Omental fat pad (tissue), 4 donors: ENCODE measurements at places on chromosomes 3 and 15. TPM values are rescaled to one million over a fixed set of nuclear protein-coding genes. Genes with fewer than 3 reads are reported as not detected.

Gene TMEM207
- not detected for total RNA-seq

Gene SCN11A
- total RNA-seq = 0.36 TPM

- DNase-seq = no peak
Observed at GRCh38 chr3:112302881-112303763, 9.1 kb upstream of the SLC9C1 start.

- no peak for DNase-seq
Observed at GRCh38 chr15:76865548-76865991, 39.6 kb downstream of the SCAPER start.

DNA sequence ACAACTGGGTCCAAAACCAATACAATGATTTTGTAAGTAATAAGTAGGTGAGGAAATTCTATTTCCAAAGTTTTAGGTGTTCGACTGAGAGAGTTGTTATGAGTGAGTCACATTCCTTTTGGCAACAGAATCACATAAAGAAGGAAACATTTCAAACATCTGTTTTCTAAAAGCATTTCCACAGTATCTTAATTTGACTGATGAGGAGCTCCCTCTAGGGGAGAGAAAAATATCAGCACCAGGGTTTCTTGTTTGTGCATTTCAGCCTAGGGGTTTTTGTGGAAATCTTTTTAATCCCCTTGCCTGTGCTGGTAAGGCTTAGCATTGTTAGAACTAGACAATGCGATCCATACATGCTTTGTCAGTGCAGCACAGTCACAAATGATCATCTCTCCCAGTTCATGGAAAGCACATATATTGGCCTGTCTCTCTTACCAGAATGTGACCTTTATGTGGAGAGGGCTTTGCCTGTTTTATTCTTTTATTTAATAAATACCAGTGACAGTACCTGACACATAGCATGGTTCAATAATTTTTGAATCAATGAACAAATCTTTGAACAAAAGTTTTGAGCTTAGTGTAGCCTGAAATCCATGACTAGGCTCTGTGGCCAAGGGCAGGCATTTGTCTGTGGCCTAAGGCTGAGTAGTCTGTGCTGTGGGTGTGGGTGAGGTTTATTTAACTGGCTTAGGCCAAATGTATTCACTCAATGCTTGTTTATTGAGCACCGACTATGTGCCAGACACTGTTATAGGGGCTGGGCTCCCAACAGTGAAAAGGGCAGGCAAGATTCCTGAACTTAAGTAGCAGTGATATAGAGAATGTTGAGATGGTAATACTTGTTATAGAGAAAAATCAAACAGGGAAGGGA, 21.1 kb upstream of the IQCF6 start:
- DNase-seq = no peak

DNA sequence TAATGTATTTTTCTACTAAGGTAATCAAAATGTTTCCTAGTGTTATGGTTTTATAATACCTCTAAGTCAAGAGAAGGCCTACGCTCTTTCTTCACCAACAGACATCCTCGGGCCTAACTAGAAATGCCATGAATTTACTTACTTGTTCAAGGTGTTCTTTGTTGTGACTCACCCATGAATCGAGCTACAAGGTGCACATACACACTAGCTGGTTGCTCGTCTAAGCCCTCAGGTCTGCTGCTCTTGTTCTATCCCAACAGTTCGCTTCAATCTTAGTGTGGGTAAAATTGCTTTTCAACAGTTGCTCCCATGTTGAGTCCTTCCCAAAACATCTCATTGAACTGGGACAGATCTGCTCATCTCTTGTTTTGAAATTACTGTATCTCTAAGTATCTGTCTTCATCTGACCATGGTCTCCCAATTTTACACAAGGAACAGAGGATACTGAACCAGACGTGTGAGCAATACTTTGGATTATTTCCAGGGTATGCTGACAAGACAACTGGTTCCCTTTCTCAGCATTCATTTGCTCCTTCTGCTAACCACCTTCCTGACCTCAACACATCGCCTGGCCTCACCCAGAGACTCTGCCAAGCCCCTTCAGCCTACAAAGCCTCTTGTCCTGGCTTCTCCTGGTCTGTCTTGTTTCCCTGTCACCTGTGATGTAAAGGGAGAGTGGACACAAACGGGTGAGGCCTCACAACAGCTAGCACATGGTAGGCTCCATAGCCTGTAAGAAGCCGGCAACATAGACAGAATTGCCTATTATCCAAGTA, 84.2 kb downstream of the NEDD4 start:
- no peak for DNase-seq

DNA sequence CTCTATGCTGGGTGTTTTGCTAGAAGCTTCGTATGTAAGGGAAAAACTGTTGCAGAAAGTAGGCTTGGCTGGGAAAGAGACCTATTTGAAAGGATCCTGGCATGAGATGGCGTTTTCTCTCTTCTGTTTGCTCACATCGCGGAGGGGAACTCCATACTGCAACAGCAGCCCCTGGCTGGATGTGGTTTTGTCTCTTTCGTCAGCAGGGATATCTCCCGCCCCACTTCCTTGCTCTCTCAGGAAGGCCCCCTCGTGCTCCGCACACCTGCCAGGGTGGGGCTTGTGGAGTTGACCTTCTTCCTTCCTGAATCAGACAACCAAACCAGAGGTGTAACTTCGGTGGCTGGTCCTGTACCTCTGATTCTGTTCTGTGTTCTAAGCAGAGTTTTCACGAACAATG, 26.4 kb upstream of the MYZAP start:
- DNase-seq = no peak

GRCh38 chr3:17844236-17844635, 101.8 kb upstream of the TBC1D5 start:
- no peak for DNase-seq

GRCh38 chr3:72379500-72380187, 468.6 kb downstream of the SHQ1 start:
- no peak for DNase-seq
